Stimulated activated CD4-positive, alpha-beta T cell treated with anti-CD3 and anti-CD28 coated beads, TNF-alpha, amount 100 ng/mL, for 1 hour (primary cell): ENCODE measurements at places on chromosomes 16 and 17.

DNA sequence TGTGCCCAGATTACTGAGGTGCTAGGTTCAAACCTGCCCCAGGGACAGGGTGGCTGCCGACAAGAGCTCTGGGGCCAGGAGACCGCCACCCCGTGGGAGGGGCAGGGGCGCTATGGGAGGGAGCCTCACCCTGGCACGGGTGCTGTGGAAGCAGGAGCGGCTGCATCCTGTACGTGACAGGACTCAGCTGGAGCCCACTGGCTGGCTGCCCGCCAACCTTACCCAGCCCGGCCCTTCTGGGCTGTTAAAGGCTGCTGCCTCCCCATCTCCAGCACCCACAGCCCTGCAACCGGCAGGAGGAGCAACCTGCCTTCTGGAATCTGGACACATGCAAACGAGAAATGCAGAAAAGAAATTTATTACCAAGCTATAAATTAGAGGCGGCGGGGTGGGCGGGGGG lies 11.2 kb downstream of the PAM16 start:
- no peak for DNase-seq

DNA sequence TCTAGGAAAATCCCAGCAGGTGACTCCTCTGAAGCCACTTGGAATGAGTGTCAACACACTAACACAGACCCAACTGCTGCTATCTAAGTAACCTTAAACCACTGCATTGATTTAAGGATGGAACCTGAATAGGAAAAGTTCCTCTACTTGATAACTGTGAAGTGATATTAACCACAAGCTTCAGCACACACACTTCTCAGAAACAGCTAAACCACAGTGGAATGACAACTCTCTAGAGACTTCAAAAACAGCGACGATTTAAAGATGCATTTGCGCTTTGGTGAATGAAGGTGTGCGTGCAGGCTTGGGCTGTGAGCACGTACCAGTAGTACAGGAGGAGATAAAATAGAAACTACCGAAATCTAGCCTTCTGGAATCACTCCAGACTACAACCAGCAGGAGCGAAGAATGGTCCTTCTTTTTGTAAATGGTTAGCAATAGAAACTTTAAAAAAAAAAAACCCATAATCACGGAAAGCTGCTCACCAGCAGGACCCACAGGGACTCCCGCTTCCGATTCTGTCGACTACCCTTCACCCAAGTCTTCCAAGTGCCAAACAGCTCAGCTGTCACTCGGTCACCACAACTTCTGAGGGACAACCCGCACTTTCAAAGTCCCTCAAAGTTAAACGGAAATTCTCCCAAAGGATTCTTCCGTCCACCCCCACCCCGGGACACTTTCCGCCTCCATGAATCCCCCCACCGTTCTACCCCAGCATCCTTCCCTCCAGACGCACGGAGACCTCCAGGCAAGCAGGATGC lies 137.7 kb upstream of the CORO6 start:
- peak; percentile 14 for DNase-seq

- no peak for DNase-seq
Measured at GRCh38 chr16:80792031-80792430, 12.4 kb downstream of the CDYL2 start.

DNA sequence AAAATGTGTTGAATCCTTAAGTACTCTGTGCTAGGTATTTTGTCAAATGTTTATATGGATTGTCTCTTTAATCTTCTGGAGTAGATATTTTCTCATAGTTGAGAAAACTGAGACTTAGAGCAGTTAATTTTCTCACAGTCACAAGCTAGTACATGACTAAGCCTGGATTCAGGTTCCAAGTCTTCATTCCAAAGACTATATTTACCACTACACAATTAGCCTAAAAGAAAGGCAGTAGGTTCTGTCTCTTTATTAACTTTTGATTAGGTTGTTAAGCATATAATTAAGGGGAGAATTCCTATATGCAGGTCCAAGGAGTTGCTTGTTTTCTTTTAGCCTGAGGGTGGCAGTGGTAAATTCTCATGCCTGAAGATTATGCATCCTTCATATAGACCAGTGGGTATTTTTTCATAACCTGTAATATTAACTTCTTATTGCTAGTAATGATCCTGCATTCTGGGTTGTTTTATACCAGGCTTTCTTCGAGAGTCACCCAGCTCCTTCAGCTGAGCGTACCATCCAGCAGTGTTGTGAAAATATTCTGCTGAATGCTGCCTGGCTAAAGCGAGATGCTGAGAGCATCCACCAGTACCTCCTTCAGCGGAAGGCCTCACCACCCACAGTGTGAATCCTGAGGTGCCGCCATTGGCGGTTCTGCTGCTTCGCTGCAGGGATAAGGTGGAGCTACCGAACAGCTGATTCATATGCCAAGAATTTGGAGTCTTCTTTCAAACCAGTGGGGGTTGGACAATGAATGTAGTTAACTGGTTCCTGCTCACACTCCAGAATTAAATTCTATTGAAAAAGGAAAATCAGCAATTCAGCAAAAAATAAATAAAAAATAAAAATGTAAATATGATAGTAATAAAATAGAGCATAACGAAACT lies 28.2 kb upstream of the KPNB1 start:
- DNase-seq = no peak

- DNase-seq = no peak
Measured at GRCh38 chr17:36598951-36599401, 2.4 kb upstream of the MRM1 start.

- DNase-seq = no peak
Measured at GRCh38 chr16:85445779-85446222, 167.3 kb upstream of the GSE1 start.

GRCh38 chr16:88049561-88050545 lies 98.6 kb downstream of the BANP start:
- DNase-seq = no peak
